ENCODE measurements at places on chromosomes 7 and 10.

DNA sequence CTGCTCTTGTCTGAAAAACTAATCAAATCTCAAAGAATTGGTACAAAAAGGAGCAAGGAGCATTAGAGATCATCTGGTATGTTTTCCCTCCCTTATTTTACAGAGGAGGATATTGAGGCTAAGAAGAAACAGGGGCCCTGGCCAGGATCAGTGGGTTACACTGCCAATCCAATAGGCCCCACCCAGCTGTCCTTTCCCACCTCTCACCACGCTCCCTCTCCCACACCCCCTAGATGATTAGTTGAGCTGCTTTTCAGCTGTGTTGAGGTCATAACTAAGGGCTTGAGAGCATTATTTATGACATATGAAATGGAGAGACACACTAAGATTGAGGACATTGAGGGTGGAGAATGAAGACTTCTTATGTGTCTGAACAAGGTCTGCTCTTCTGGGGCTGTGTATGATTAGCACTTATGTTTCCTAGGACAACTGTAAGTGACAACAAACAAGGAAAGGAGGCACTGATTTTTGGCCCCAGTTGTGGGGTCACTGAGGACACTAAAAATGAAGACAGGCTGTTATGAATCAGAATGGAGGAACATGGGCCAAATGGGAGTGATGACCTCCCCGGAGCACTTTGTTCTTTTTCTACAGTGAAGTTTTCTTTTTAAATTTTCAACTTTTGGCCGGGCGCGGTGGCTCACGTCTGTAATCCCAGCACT lies 26.5 kb downstream of the VWA2 start:
- peak; percentile 21 for DNase-seq

DNA sequence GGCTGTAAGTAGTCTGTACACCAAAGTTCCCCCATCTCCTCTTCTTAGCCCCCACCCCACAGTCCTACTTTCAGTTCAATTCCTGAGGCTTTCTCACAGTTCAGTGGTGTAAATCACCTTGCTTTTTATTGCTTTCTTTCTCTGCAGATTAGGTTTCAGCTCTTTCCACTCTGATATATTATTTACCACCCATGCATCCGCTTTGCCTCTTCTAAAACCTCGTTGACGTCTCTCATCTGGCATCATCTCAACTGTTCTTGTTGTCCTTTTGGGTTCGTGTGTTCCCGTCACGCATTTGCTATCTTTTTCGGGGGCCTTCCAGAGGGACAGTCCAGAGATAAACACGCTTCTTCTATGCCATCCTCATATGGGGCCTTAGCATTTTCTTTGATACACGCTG lies 597.9 kb upstream of the DPP6 start:
- no peak for DNase-seq

DNA sequence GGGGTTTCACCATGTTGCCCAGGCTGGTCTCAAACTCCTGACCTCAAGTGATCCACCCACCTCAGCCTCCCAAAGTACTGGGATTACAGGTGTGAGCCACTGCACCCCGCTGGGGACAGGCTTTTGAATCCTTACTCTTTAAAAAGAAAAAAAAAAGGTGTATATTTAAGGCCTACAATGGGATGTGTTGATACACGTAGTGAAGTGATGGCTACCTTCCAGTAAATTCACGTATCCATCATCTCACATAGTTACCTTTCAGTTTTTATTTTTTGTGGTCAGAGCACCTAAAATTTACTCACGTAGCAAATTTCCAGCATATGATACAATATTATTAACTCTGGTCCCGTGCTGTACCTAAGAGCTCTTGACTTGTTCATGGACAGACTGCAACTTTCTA lies 119.5 kb upstream of the INSYN2A start:
- no peak for DNase-seq

DNA sequence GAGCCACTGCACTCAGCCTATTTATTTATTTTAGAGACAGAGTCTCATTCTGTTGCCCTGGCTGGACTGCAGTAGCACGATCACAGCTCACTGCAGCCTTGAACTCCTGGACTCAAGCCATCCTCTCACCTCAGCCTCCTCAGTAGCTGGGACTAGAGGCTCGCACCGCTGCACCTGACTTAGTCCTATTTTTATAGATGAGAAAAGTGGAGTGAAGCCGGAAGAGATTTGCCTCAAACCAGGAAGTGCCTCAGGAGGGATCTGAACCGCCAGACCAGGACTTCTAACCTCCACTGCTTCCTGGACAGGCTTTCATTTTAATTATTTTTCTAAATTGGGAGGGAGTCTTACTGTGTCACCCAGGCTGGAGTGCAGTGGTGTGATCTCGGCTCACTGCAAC lies 17.5 kb upstream of the CLIP2 start:
- DNase-seq, result no peak

GRCh38 chr7:13946181-13946580 lies 43.3 kb downstream of the ETV1 start:
- DNase-seq, result peak; percentile 81

DNA sequence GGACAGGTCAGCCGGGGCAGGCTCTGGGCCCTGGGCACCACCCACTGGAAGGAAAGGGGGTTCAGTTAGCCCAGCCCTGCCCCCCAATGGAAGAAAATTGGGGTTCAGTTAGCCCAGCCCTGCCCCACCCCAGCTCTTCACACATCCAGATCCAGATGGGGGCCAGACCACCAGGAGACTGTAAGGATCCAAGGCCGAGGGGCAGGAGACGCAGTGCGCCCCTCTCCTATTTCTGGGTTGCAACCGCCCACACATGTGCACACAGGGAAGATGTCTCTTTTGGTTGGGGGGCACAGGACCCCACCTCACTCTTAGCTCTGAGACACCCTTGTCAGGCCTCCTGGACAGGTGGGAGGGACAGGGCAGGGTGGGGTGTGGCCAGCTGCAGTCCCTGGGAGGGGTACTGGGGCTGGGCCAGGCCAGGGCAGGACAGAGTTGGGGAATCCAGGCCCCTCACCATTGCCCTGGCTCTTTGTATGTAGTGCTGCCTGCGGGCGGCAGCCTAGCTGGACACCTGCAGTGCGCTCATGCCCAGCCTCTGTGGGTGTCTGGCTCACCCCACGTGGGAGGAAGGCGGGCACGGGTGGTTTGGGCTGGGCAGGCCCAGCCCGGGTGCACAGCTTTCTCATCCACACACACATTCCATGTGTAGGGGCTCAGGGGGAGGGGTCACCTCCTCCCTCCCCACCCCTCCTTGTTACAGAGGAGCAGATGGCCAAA lies 141.2 kb downstream of the LHPP start:
- no peak for DNase-seq

DNA sequence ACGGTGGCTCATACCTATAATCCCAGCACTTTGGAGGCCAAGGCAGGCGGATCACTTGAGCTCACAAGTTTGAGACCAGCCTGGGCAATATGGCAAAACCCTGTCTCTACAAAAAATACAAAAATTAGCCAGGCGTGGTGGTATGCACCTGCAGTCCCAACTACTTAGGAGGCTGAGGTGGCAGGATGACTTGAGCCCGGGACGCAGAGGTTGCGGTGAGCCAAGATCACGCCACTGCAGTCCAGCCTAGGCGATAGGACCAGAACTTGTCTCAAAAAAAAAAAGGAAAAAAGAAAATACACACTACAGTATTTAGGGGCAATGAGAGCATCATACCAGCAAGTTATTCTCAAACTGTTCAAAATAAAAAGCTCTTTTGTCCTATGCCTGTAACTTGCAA lies 59.5 kb downstream of the ABI1 start:
- no peak for DNase-seq

DNA sequence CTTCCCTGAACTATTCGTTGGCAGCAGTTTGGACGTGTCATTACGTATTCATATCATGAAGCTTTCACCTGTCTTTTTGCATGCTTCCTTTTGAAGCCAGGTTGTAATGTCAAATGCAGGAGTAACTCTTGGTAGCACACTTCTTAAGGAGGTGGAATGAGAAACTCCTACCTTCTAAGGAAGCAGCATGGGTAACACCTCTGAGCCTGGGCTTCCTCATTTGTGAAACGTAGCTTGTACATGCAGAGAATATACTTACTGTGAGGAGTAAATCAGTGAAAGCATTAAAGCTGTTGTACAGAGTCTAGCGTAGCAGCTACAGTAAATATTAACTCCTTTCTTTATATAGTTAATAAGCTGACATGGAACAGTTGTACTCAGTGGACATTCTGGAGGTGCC lies 21.1 kb downstream of the CUL1 start:
- no peak for DNase-seq

GRCh38 chr7:128714701-128715495 lies 24.3 kb upstream of the CALU start:
- DNase-seq, result no peak

GRCh38 chr10:53135213-53135896 lies 362.8 kb upstream of the MBL2 start:
- no peak for DNase-seq

GRCh38 chr7:132486274-132486610 lies 90.0 kb downstream of the PLXNA4 start:
- DNase-seq, result peak; percentile 37

- DNase-seq, result no peak
These were observed 2.1 kb upstream of the FLNC start for GRCh38 chr7:128827971-128828711.

- no peak for DNase-seq
These were observed 27.7 kb downstream of the ARHGAP22 start for GRCh38 chr10:48577158-48577557.

DNA sequence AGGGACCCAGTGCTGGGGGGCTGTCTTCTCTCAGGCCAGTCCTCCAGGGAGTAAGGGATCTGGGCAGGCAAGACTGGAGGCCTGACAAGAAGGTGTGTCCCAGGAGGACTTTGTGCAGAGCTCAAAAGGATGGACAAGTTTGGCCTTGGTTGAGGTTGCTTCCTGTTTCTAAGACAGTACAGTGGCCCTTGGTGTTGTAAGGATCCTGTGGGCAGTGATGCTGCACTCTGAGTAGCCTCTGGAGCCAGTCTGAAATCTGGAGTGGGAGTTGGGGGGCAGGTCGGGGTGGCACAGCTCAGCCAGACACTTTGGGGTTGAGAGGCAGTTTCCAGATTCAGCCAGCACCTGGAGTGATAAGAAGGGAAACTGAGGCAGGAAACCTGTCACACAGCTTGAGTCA lies 139.2 kb upstream of the ZMIZ1 start:
- no peak for DNase-seq
